ENCODE measurements at places on chromosomes 2 and 18. TPM values are rescaled to one million over a fixed set of nuclear protein-coding genes. Genes with fewer than 3 reads are reported as not detected.
A peak's percentile ranks its signal among the peaks of the same experiment; 100 is the strongest.

GRCh38 chr2:238925816-238926521, 78.1 kb downstream of the TWIST2 start:
- no peak overlapping the region for H3K4me3 ChIP-seq
- H3K27me3 ChIP-seq = no peaks in the 10 kb centered on the region
- no peak for DNase-seq
- no peaks in the 10 kb centered on the region for H3K36me3 ChIP-seq
- no peaks in the 10 kb centered on the region for H3K4me1 ChIP-seq
- no peak overlapping the region for H3K27ac ChIP-seq

DNA sequence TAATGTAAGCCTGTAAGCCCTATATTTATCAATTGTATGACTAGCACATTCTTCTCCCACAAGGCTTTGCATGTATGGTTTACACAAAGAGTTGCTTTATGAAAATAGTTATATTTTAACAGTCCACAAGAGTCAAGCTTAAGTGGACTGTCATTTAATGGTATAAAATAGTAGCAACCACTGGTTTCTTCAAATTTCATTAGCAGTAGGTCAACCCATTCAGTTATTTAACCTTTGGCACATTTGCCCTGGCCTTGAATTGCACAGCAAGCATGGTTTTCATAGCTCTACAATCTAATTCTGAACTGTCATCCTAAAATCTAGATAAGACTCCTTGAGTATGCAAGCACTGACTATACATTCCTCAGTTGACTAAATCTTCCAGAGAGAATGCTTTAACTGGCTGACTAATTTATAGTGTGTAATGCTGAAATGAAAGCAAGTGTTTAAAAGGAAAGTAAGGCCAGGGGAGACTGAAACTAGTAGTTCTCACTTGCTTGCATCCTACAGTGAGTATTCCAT, 1.8 kb downstream of the DPP4 start:
- no peak overlapping the region for H3K4me3 ChIP-seq
- peak overlapping the region; percentile 61 for H3K27ac ChIP-seq
- H3K27me3 ChIP-seq = no peaks in the 10 kb centered on the region
- H3K36me3 ChIP-seq = no peaks in the 10 kb centered on the region
- DNase-seq = no peak

MSH2 gene
- total RNA-seq = 3.0 TPM

ZSWIM2 gene
- total RNA-seq = not detected

ATOH8 gene
- 7.4 TPM for total RNA-seq

DNA sequence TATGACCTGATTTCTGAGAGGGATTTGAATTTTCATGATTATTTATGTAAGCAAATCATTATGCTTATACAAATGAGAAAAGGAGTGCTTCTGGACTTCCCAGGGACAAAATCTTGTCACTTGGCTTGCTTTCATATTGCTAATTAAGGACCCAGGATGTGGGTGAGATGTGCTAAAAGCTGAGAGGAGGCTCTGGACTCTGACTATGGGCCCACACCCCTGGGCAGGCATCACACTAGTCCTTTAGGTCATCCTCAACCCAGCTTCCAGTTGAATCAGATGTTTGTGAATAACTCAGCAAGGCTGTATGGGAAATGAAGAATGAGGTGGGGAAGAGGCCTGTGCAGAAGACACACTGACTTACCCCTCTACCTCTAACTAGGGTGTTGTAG, 11.9 kb downstream of the IL1B start:
- H3K27me3 ChIP-seq = no peaks in the 10 kb centered on the region
- H3K27ac ChIP-seq = no peak overlapping the region
- no peaks in the 10 kb centered on the region for H3K36me3 ChIP-seq
- H3K4me3 ChIP-seq = no peak overlapping the region
- DNase-seq = no peak
- H3K4me1 ChIP-seq = no peaks in the 10 kb centered on the region

PIK3C3 gene
- 20.2 TPM for total RNA-seq

SCN2A gene
- not detected for total RNA-seq

OSR1 gene
- total RNA-seq = 1.4 TPM

DNA sequence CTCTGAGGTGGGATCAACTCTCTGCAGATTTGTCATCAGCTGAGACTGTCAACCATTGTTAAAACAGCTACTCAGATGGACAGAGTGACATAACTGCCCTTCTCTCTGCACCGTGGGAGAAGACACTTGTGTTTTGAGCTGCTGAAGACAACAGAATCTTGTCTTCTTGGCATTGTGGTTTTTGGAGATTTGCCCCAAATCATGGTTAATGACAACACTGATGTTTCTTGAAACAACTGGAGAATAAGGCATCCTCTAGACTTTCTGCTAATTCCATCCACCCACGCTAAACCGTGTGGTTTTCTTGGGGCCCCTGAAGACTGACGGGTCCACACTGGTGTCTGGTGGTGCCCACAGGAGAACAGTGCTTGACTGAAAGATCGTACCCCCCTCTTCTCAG, 39.5 kb downstream of the SH3BP4 start:
- H3K27ac ChIP-seq = no peak overlapping the region
- no peaks in the 10 kb centered on the region for H3K36me3 ChIP-seq
- peaks cover 18% of the 10 kb centered on the region for H3K4me1 ChIP-seq

TUBB8B gene
- total RNA-seq = not detected

- H3K27me3 ChIP-seq = no peaks in the 10 kb centered on the region
- H3K4me3 ChIP-seq = no peak overlapping the region
- H3K4me1 ChIP-seq = no peaks in the 10 kb centered on the region
- H3K36me3 ChIP-seq = no peaks in the 10 kb centered on the region
- no peak for DNase-seq
- H3K27ac ChIP-seq = no peak overlapping the region
Observed at GRCh38 chr2:3205845-3206244, 171.8 kb downstream of the EIPR1 start.

MGAT4A gene
- 139 TPM for total RNA-seq

- no peak overlapping the region for H3K4me3 ChIP-seq
- no peaks in the 10 kb centered on the region for H3K4me1 ChIP-seq
- H3K27ac ChIP-seq = no peak overlapping the region
Observed at GRCh38 chr2:56474412-56475158, 290.8 kb downstream of the CCDC85A start.

PJVK gene
- 1.6 TPM for total RNA-seq

ELOA2 gene
- total RNA-seq = not detected

DNA sequence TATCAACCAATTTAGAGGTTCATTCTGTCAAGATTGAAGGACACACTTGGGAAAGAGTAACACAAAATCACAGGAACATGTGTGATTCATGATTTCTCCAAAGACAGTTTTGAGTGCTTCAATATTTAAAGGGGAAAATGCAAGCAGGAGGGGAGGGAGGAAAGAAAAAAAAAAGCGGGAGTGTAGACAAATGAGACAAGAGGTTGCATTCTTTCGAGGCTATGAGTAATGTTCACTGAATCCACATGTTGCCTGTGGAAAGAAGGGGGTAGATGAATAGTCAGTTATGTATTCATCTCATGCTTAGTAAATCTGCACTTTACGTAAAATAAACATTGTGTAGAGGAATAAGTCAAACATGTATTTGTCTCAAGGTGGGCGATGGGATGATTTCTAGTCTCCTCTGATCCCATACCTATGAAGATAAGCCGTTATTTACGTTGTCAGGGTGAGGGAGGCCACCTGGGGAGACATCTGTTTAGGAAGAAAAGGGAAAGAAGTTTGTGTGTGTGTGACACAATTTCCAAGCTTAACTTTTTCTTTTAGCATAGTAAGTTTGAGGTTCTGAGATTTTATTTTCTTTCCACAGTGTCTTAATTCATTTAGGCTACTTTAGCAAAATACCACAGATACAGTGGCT, 211.0 kb upstream of the ZC3H15 start:
- no peaks in the 10 kb centered on the region for H3K27me3 ChIP-seq
- DNase-seq = no peak
- H3K27ac ChIP-seq = no peak overlapping the region
- H3K4me1 ChIP-seq = no peaks in the 10 kb centered on the region
- H3K4me3 ChIP-seq = no peak overlapping the region
- H3K36me3 ChIP-seq = no peaks in the 10 kb centered on the region

Measured in transverse colon (tissue), 4 donors.